ENCODE measurements at places on chromosomes 13 and 19.
A peak's percentile ranks its signal among the peaks of the same experiment; 100 is the strongest.

DNA sequence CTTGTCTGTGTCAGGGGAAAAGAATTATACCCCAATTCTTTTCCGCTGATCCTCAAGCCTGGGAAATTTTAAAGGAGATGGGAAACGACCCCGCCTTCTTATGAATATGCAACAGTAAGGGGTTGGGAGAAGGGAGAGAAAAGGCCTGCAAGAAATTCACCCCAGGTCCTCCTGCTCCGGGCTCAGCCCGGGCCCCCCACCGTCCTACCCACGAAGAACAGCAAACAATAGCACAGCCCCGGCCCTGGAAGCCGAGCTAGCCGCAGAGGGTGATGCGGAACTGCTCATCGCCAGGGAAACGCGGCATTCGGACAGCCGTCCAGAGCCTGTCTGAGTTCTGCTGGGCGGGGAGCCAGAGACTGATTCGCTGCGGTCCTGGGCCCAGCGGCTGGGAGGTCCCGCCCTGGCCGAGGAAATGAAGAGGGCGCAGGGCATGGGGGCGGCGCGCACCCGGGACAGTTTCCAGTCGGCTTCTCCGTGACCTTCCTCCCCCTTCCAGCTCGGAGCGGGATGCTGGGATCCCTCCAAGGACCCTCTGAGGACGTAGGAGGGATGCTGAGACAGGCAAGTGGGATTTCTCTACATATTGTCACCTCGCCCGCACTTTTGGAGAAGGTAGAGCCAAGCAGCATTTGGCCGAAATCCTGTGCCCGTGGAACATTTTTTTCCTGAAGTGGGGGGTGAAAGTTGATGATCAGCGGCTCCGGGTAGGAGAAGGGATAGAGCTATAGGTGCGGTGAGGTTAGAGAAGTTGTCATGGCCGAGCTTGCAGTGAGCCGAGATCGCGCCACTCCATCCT, 82.3 kb upstream of the C1QTNF9B start:
- peak; percentile 41 for DNase-seq

- no peak for DNase-seq
These were observed 43.2 kb downstream of the ZNF331 start for GRCh38 chr19:53580871-53581835.

GRCh38 chr19:34501339-34502320, 20.1 kb downstream of the WTIP start:
- DNase-seq: peak; percentile 47

- DNase-seq: peak; percentile 12
These were observed 140.5 kb downstream of the SLC7A1 start for GRCh38 chr13:29454931-29455481.

- DNase-seq: no peak
These were observed 5.5 kb upstream of the EMP3 start for GRCh38 chr19:48319647-48320541.

DNA sequence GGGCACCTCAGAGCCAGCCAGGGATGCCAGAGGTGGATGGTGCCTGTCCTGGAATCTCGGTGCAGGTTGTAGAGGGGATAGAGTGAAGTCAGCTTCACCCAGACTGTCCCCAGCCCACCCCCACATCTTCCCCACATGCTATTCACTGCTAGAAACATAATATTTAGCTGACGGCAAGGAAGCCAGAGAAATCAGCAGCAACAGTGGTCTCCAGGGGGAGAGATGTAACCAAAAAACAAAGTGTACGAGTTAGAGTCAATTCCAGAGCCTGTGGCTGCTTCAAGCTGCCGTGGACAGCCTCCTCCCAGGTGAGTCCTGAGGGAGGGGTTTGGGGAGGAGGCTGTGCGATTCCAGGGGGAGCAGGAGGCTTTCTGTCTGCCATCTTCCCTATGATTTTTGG, 97.6 kb downstream of the ZNF536 start:
- no peak for DNase-seq

DNA sequence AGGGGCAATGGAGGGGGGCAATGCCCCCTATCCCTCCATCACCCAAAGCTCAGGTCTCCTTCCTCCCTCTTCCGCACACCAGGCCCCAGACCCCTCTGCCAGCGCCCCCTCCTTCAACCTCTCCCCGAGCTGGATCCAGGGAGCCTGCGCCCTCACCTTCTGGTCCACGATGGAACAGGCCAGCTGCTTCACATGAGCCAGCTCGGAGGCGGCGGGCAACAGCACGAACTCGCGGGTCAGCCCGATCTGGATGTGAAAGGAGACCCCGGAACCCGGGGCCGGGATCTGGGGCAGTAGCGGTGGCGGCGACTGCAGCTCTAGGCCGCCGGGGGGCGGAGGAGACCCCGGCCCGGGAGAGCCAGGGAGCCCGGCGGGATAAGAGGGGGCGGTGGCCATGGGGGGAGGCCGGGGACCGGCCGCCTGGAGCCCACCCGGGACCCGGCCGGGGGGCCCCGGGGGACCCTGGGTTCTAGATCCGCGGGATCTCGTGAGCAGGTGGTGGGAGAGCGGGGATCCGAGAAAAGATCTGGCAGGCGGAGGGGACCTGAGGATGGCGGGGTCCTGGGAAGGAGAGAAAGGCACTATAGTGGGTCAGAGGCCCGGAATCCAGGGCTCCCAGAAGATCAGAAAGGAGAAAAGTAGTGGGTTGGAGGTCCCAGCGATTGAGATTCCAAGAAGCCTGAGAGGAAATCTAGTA, 791 bp downstream of the PRKD2 start:
- no peak for DNase-seq
